ENCODE measurements at places on chromosomes 5 and 9.

DNA sequence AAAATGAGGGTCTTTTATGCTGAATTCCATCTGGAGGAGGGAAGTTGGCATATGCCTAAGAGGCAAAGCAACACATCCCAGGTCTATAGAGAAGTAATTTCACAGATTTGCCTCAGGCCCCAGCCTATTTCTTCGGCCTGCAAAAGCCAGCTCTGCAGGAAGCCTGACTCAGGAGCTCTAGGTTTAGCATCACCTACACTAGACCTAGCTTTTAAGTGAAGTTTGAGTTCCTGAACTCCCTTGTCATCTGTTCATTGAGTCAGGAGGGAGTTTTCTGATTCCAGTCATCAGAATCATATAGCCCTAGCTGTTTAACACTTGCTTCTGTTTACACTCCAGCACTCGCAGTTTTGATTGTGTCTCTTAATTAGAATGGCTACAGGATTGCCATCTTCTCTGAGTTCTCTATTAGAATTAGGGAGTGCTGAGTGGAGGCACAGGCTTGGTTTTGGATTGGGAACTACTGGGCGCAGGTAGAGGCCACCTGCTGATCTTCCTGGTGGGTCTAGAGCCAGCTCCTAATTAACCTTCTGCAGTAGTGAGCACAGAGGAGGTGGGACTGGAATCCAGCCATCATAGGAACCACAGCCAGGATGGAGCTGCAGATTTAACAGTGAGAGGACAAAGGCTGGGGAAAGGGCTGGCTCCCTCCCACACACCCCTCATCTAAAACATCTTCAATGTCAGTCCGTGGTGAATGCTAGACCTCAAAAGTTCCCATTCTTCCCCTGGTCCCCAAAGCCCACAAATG, 179.5 kb downstream of the TRIO start:
- no peak for DNase-seq

DNA sequence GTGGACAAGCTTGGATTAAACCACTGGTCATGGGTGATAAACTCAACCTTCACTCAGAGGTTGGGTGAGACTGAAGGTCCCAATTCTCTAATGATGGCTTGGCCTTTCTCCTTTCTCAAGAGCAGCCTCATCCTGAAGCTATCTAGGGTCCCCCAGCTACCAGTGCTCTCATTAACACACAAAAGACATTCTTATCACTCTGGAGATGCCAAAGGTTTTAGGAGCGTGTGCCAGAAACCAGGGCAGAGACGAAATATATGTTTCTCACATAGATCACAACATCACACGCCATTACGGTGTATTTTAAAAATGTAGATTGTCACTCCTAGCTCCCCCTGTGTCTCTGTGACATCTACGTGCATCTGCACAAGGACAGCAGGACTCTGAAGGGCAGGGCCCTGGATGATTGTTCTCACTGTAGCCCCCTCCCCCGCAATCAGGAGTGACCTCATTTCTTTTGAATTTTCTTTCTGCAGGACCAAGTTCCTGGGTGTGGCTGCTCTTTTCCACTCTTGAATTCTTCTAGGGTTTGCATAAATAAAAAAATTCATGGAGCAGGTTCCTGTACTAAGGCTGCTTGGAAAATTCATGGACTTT, 311.3 kb downstream of the GADD45G start:
- DNase-seq, result peak; percentile 37

DNA sequence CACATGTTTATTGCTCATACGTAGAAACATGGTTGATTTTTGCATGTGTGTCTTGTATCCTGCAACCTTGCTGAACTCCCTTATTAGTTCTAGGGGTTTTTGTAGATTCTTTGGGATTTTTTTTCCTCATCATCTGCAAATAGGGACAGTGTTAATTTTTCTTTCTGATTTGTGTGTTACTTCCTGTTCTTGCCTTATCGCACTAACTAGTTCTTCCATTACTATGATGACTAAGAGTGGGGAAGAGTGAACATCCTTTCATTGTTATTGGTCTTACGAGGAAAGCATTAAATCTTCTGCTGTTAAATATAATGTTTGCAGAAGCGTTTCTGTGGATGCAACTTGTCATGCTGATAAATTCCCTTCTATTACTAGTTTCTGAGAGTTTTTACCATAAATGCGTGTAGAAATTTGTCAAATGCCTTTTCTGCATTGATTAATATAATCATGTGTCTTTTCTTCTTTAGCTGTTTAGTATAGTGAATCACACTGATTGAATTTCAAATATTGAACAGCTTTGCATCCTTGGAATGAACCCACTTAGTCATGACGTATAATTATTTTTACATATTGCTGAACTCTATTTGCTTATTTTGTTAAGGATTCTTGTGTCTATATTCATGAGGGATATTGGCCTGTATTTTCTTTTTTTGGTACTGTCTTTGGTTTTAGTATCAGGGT, 32.1 kb upstream of the RNF130 start:
- no peak for DNase-seq

GRCh38 chr9:89097219-89097618, 81.4 kb downstream of the SHC3 start:
- DNase-seq, result no peak

- no peak for DNase-seq
These were observed 18.3 kb downstream of the ASPN start for GRCh38 chr9:92463984-92464383.

DNA sequence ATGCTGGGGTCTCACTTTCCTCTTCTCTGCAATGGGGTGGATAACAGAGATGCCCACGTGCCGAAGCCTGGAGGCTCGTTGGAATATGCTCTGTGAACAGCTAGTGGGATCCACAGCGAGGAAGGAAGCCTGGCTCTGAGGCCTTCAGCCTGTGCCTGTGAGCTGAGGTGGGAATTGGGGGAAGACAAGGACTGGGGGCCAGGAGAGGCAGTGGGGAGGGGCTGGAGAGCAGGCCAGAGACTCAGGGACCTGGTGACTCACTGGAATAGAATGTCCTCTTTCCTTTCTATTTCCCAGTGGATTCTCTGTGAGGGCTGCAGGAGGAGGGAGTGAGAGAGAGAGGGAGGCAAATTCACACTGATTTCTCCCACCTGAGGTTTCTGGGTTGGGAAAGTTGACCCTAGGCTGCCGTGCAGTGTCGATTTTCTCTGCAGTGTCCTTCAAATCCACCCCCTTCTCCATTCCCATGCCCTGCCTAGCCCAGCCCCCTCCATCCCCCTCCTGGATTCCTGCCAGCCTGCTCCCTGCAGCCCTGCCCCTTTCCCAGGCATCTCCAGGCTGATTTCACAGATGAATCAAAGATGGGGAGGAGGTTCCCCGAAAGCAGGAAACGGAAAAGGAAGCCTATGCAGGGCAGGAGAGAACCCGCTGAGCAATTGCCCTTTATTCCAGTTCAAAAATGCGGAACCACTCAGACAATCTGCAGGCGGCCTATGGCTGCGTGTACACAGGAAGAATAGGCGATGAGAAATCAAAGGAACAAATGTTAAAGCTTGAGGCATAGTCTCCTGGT, 1.4 kb upstream of the SPAAR start:
- peak; percentile 74 for DNase-seq

DNA sequence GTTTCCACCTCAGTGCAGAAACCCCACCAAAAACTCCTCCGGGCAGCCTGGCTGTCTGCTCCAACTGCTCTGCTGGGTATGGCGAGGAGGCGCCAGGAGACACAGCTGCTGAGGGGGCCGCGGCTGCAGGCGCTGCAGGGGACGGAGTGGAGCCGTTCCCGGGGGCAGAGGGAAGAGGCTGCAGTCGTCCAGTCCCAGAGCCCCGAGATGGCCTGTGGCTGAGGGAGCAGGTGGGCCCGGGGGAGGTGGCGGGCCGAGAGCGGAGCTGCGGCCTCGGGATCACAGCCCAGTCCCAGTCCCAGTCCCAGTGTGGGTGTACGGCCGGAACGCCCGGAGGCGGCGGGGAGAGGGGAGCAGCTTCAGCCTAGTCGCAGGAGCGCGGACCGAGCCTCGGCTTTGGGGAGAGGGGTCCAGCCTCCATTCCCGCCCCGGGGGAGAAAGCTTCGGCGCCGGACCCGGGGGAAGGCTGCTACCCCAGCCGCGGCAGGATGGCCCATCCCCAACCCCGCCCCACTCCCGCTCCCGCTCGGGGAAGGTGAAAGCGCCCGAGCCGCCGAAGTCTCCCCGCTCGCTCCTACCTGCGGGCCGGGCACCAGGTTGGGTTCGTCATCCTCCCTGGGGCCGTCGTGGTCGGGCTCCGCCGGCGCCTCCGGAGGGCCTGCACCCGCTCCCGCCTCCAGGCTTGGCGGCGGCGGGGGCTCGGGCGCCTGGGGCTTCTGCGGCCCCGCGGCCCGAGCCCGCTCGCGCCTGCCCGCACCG, 513 bp downstream of the FAM193B start:
- DNase-seq, result peak; percentile 45

- DNase-seq, result peak; percentile 73
These were observed 13.1 kb downstream of the LRRC26 start for GRCh38 chr9:137156567-137157375.

DNA sequence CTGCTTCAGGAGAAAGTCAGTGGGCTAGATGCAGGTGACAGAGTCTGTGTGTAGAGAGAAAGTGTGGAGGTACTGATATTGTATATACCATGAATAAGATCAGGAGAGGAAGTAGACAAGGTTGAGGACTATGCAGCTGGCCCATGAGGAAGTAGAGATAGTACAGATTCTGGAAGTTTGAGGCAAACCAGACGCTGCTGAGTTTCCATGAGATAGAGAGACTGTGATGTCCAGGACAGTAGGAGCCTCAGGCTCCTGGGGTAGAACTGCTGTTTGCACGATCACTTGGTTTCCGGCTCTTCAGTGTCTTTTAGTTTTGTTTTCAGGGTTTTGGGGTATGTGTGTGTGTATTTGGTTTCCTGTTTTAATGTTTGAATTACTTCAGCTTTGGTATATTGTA, 13.6 kb downstream of the OTULINL start:
- DNase-seq, result no peak

DNA sequence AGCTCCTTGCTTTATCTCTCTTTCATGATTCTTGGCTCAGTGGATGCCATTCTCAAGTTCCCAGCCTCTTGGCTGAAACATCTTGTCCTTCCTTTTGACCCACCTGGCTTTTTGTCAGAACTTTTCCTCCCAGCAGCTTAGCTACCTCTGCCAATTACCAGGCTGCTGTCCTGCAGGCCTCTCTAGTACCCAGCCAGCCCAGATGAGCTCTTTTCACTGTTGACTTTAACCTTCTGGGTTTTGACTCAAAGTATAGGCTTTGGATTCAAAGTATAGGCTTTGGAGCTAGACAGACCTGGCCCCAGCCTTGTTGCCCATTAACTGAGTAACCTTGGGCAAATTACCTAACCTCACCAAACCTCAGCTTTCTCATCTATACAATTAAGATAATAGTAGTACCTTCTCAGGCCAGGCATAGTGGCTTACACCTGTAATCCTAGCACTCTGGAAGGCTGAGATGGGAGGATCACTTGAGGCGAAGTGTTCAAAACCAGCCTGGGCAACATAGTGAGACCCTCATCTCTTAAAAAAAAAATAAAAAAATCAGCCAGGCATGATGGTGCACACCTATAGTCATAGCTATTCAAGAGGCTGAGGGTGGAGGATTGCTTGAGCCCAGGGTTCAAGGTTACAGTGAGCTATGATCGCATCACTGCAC, 6.6 kb upstream of the TMEFF1 start:
- no peak for DNase-seq

DNA sequence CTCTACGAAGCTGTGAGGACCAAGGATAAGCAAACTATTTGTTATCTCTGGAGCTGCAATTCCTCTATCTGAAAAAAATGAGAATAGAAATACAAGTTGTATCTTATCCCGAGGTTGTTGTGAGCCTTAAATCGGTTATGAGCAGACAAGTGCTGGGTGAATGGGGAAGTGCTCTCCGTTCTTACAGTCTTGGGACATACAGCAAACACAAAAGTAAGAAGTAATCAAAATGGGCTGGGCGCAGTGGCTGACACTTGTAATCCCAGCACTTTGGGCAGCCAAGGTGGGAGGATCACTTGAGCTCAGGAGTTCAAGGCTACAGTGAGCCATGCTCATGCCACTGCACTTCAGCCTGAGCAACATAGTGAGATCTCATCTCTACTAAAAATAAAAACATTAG, 31.7 kb downstream of the ITK start:
- DNase-seq, result no peak

DNA sequence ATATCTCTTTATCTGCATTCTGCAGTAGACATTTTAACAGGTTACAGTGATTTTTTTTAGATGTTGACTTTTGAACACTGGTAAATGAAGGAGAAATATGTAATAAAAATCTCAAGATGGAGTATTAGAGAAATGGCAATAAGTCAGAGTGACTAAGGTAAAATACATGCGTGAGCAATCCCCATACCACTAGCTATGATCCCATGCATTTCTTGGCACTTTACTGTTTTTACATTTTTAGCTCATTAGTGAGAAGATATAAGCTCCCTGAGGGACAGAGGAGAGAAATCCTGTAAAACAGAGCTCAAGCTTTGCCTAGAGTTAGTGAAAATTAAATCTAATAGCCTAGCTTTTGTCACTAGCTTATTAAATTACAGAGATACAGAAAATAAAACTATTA, 181.9 kb upstream of the TRPM3 start:
- DNase-seq, result no peak

DNA sequence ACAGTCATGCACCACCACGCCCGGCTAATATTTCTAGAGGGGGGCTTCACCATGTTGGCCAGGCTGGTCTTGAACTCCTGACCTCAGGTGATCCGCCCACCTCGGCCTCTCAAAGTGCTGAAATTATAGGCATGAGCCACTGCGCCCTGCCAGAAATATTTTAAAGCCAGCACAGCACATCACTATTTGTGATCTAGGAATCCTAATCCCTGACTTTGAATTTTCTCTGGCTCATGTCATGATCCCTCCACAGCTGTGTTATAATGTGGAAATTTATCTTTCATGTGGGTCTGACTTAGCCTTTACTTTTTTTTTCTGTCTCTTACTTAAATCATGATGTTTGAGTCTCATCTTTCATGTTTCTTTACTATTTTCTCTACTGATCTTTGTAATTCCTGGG, 18.7 kb upstream of the ITGA1 start:
- DNase-seq, result no peak

- no peak for DNase-seq
These were observed 60.0 kb downstream of the OLFM1 start for GRCh38 chr9:135147474-135147805.

DNA sequence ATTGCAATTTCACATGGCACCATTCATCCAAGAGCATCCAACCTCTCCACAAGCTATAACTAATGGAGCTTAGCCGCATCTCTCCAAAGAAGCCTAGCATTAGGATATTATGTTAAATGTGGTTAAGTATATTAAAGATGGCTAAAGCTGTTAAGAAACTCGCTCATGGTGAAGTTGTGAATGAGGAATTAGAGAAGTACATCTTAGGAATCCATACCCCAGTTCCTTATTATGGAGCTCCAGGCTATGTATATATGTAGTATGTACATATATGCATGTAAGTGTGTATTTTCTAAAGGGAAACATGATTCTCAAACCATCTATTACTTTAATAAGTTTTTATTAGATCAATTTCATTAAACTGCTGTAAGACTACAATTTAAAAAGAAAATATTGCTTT, 26.4 kb downstream of the LURAP1L start:
- no peak for DNase-seq

GRCh38 chr9:128555180-128555721, 2.9 kb downstream of the SPTAN1 start:
- peak; percentile 33 for DNase-seq

DNA sequence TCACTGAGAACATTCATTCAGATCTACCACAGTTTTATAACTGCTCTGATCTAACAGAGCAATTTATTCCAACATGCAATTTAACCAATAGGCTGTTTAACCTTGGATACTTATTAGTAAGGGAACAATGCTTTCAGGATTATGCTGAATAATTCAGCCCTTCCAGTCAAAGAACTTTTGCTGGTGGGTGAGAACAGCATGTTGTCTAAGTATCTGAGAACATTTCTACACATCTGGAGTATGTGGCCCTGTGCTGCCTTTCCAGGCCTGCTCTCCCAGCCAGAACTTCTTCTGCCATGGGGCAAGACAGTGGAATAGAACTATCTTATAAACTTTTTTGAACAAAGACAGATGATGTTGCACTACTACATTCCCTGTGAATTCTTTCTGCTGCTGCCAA, 55.8 kb downstream of the NFIB start:
- no peak for DNase-seq

Data from HAP-1 (cell line).